Inflammatory macrophage treated with lipopolysaccharide for 1 hour (primary cell): ENCODE measurements at places on chromosomes 5 and 9.

GRCh38 chr5:137075163-137075970 lies 423.8 kb downstream of the SPOCK1 start:
- peak; percentile 1 for DNase-seq

DNA sequence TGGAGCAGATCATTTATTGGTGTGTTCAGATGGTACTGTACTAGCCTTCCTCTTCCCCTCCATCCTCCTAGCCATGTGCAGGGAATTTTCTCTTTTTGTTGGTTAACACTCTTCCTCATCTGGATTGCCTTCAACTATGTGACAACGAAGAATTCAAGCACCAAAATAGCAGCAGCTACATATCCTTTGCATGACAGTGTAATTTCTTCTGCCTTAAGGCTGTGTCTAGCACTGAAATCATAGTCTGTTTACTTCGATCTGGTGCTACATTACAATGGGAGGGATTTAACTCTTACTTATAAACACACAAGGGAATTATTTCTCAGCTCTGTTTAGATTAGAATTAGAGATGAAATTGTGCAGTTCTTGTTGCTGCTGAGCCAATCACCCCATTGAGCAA lies 260.4 kb downstream of the ARL15 start:
- no peak for DNase-seq

DNA sequence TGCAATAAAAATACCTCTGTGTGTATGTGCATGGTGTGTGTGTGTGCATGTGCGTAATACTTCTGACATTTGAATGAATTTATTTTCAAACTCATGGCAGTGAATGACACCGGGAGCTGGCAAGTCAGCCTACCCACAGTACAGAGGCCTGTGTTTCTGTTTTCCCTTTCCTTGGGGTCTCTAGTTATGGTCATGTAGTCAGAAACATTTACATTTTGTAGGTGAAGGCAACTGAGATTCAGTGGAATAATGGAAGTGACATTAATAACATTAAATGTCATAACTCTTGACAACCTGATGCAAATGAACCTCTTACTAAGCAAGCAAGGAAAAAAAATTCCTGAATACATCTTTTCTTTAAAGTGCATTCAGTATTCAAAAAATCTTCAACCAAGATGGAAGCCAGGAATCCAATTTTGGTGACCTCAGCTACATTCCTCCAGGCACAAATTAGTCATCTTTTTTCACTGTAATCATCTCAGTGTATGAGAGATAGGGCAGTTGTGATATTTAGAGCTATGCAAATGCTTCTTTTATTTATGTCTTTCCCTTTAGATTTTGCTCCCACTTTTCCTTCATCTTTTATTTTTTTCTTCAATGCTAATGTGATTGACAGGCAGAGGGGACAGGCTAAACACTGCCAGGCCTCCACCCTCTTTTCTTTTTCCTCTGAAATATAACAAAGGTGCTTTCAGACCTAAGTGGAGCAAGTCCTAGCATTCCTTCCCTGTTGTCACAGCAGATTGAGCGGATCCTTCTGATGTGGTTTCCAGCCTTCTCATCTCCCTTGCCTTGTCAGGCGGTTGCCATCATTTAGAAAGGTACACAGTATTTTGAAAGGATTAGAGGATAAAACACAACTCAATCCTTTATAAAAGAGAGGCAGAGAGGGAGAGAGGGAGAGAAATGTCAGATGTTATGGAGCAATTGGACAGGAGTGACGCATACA lies 569.8 kb upstream of the ADAMTS16 start:
- no peak for DNase-seq

GRCh38 chr5:125961150-125961549 lies 462.1 kb upstream of the GRAMD2B start:
- no peak for DNase-seq

- peak; percentile 74 for DNase-seq
Measured at GRCh38 chr5:32193591-32193990, 19.5 kb upstream of the GOLPH3 start.

GRCh38 chr9:93008457-93008856 lies 50.0 kb upstream of the SUSD3 start:
- DNase-seq: no peak

DNA sequence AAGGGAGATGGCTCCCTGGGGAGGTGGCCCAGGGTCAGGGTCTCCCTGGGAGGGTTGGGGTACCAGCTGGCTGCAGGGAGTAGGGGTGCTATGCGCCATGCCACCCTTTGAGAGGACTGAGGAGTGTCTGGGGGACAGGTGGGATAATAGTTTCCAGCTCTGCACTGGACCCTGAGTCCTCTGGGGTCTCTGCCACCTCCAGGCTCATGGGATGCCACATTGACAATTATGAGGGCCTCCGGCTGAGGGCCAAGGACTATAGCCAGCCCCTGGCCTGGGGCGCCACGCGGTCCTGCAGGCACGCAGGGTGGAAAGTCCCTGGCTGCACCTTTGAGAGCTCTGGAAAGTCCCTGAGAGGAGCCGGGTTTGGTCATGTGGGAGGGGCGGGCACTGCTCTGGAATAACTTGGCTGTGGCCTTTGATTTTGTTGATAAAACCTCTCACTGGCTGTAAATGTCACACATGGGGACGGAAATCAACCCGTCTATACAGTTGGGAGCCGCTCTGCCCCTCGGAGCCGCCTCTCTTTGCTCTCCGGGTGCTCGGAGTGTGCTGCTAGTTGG lies 16.0 kb downstream of the TRAF2 start:
- peak; percentile 70 for DNase-seq

- DNase-seq: no peak
Measured at GRCh38 chr9:127706836-127707241, at the start of gene CFAP157. CFAP157 (plus strand) TSS chr9:127706988; CDS start chr9:127707032, 44 bp downstream.

GRCh38 chr5:60673334-60673733 lies 26.6 kb downstream of the DEPDC1B start:
- DNase-seq: no peak

DNA sequence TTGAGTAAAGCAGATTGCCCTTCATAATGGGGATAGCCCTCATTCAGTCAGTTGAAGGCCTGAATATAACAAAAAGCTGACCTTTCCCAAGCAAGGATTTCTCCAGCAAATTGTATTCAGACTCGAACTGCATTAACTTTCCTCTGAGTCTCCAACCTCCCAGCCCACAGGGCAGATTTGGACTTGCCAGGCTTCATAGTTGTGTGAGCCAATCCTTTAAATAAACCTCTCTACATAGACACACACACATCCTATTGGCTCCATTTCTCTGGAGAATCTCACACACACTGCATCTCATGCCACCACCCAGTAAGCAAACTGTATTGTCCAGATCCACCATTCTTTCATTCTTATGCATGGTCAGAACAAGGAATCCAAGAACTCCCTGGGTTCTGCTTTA lies 225.1 kb downstream of the MPDZ start:
- DNase-seq: no peak

DNA sequence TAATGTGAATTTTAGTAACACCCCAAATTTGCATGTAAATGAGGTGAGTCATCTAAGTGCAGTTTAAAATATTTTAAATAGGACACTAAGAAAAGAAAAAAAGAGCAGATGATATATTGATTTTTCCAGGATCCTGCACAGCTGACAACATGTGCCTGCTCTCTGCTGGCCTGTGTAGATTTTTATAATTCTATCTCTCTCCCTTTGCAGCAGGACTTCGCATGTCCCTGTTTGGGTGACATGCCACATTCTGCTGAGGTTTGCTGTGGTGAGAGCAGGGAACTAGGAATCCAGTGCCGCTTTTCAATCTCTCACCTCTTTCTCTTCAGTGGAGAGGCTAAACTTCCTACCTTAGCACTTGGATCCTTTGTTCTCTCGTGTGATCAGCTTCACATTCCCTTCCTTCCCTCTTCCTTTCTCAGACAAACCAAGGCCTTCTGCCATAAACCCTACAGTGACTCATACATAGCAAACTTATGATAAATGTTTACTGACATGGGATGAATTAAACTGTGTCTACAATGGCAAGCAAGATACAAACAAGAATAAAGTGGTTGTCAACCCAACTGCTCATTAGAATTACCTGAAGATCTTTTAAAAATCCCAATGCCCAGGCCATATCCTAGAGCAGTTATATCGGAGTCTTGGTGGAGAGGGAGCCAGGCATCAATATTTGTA lies 198.8 kb upstream of the EFNA5 start:
- DNase-seq: no peak

DNA sequence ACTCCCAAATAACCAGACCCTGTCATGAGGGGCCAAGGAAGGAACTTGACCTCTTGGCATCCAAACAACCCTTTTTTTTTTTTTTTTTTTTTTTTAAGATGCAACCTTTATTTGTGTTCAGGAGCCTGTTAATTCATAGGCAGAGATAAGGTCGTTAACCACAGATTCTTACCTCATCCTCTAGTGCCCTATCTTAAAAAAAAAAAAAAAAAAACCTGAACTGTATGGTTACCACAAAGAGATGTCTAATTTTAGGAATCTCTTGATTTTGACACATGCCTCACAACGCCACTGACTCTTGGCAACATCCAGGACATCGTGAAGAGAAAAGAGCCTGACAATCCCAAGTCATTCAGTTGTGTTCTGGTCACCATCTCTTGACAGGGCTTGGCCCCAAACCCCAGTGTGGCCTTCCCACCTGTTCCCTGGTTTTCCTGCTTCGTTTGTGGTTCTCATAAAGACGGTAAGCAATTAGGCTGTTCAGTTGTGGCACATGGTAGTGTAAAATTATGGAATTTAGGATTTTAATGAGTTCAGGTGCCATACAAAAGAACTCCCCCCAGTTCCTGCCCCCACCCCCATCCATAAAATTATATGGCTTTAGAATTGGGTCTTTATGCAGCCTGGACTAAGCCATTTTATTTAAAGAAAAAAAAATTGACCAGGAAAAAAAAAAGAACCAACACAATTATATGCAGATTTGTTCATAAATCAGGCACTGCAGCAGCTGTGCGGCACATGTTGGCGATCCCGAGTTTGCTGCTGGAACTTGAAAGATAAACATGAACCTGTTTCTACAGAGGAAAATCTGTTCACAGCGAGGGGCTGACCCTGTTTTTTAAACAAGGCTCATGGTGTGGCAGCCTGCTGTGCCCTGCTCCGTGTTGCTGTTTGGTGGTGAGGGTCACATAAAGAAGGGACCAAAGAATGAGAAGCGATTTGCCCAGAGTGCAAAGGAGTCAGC lies 267.8 kb upstream of the CLINT1 start:
- DNase-seq: no peak

GRCh38 chr9:1048231-1048619 lies 1.9 kb upstream of the DMRT2 start:
- no peak for DNase-seq

GRCh38 chr9:116475201-116475600 lies 211.9 kb upstream of the TRIM32 start:
- no peak for DNase-seq

DNA sequence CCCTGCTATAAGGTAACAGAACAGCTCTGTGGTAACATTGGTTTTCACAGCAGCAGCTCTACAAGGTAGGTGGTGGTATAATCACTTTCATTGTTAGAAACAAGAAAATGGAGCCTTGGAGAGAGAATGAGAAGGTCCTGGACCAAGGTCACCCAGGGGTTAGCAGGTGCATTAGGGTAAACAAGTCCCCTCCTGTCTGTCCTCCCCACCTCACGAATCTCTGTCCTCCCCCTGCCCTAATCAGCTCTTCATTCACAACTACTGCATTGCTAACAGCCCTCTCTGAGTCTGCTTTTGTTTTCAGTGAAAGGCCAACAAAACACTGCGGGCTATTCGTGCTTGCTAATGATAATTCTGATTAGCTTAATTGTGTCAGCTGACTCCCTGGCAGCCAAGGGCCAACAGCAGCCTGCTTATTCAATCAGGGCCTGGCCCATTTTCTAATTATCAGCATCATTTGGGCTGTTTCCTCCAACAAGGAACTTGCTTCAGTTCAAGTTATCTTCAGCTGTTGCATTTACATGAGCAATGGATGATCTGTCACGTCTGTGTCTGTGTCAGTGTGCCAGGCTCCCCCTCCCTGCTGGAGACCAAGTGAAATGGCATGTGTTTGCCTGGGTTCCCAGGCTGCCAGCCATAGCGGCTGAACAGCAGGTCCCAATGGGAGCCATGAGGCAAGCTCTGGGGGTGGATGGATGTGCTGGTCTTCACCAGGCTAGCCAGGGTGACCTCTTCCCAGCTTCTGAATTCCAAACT lies 56.7 kb upstream of the EQTN start:
- DNase-seq: peak; percentile 35

- DNase-seq: peak; percentile 44
Measured at GRCh38 chr9:114957558-114957957, 27.2 kb upstream of the TNFSF8 start.

DNA sequence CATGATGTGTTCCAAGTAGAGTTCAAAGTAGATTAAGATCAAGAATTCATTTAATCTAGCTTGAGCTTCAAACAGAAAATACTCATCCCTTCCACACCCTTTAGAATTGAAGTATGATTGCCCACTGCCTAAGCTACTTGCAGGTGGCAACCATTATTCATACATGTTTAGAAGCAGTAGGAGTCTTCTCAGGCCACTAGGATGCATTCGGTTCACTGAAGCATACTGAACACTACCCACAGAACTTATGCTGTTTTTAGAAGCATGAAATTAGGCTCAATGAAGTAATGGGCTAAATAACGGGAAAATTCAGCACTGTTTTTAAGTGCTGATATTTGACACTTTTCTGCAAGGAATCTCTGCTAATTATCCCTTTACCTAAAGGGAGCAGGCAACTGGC lies 263.4 kb downstream of the DEPDC1B start:
- DNase-seq: no peak

- DNase-seq: no peak
Measured at GRCh38 chr9:132732326-132733259, 62.3 kb downstream of the GTF3C4 start.

DNA sequence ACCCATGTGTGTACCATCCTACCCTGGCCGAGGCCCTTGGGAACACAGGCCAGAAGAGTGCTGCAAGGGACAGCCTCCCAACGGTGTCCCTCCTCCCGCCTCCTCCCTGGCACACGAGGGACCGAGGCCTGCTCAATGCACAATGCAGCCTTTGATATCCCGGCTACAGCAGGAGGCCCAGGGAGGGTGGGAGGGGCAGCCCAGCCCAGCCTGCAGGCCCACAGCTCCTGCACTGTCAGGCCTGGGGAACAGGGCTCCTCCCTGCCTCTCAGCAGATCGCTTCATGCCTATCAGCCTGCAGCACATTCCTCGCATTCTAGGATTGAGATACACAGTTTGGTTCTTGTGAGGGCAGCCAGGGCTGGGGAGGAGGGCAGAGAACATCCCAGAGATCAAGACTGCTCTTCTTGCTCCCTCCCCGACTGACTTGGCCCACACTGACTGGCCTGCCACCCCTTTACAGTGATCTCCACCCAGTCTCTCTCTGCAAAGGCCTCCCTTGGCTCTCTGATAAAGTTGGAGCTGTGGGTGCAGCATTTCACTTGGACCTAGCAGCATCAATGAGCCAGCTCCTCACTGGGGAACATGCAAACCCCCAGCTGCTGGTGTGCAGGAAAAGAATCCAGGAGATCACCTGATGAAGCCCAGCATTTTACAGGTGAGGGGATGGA lies at the start of gene SH3TC2:
SH3TC2 (minus strand) TSS at position 46 of the 671 bp plus-strand sequence; CDS start at position 6, 40 bp downstream.
- DNase-seq: no peak
